Inflammatory macrophage treated with lipopolysaccharide for 1 hour (primary cell): ENCODE measurements at places on chromosomes 1 and 21.

DNA sequence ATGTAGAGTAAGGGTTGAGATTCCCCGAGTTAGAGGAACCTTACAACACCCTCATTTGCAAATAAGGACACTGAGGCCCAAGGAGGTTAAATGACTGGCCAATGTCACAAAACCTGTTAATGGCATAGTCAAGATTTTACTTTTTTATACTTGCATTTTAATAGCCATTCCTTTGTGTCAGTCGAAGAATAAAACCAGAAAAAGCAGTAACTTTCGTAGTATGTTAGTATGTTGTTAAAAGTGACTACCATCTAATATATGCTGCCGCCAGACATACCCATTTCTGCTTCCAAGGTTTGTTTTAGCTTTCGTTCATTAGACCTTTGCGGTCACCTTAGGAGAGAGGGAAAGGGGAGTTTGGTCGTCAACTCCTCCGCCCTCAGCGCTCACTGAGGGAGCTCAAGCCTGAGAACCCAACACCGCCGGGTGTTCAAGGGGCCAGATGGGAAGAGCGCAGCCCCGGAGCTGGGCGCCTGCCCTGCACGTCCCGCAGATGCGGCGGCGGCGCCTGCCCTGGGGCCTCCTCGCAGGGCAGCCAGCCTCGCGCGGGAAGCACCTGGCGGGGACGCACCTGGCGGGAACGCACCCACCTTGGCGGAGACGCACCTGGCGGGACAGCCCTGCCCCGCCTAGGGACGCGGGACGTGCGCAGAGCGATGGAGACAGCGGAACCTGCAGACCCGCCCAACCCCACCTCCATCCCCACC, 466 bp downstream of the VPS26C start:
- DNase-seq, result no peak

- DNase-seq, result no peak
Measured at GRCh38 chr1:216805233-216805632, 82.0 kb upstream of the ESRRG start.

- DNase-seq, result no peak
Measured at GRCh38 chr1:111489604-111490003, 13.8 kb downstream of the ADORA3 start.

DNA sequence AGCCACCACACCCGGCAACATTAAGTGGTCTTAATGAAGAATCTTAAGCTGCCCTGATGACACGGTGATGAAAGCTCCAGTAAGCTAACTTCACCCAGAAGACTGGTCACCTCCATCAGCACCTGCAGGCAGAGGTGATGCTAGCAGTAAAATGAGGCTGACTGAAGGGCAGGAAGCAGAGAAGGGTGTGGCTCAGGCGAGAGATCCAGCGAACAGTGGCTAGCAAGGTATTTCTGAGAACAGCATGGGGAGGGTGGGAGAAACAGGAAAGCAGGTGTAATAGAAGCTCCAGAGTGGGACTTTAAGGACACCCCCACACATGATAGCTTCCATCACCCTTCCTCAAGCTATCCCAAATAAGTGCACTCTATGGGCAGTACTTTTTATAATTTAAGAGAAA, 15.9 kb upstream of the DISP1 start:
- DNase-seq, result no peak

- DNase-seq, result no peak
Measured at GRCh38 chr1:59315529-59316463, 18.9 kb downstream of the FGGY start.

- DNase-seq, result no peak
Measured at GRCh38 chr1:175629318-175629694, 114.1 kb downstream of the TNR start.

- no peak for DNase-seq
Measured at GRCh38 chr1:69491416-69491815, 76.3 kb upstream of the LRRC7 start.

DNA sequence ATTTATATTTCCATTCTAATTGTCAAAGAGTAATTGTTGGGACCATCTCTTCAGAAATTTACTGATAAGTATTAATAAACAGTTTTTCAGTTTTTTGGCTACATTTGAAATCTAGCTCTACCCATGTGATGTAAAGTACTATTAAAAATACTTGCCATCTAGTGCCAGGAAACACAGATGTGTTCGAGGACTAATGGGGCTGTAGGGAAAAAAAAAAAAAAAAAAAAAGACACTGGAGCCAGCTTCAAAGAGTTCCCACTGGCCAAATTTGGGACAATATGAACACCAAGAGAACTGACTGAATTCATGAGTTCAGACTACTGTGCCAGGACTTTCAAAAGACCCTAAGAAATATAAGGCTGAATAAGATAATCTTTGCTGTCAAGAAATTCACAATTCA, 65.2 kb upstream of the GFI1 start:
- no peak for DNase-seq

GRCh38 chr1:192887426-192887825, 78.6 kb downstream of the RGS2 start:
- DNase-seq, result no peak

DNA sequence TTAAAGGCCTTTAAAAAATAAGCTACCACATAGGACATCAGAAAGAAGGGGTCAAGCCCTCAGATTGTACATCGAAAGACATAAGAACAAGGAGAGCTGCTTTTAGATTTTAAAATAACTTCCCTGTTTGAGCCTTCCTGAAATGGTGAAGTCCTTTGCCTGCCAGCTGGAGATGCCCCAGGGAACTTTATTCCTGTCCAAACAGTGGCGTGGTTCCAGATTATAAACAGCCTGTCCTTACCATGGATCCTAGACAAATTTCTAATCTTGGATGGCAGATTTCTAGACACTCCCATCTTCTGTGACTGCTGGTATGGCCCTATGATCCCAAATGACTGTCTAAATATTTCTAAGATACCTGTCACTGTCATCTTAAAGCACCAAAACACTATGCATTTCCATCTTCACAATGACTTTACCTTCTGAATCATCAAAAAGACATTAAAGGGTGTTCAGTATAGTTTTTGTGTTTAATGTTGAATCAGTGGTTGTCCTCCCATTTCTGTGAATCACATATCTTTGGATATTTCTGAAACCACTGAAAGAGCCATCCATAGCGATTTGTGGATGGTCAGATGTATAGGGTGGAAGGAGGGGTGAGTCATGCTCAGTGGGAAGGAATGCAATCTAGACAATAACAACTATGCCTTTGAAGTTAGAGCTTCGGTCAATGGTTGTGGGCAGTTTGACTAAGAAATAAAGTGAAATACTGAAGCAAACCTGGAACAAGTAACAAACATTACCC, 23.2 kb downstream of the ILDR2 start:
- no peak for DNase-seq

DNA sequence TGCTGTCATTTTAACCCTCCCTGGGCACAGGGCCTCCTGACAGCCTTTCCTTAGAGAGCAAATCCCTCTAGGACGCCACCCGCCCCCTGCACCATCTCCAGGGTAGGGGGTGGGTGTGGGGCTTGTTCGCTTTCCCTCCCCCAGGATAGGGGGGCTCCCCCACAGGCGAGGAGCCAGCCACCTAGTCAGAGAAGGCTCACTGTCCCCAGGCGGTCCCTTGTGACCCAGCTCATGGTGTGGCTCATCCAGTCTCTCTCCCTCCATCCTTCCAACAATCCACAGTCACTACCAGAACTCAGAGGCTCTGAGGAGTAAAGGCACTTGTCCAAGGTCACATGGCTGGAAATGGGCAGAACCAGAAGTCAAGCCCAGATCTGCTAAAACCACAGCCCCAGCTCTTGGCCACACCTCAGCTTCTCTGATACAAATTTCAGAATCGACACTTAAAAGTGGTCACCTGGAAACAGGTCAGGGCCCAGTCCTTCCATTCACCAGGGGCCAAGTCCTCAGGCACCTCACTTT, 89.8 kb downstream of the MRPL37 start:
- DNase-seq, result no peak
